Thoracic aorta (tissue), 2 donors: ENCODE measurements at places on chromosomes 2 and 18. TPM values are rescaled to one million over a fixed set of nuclear protein-coding genes. Genes with fewer than 3 reads are reported as not detected.

DNA sequence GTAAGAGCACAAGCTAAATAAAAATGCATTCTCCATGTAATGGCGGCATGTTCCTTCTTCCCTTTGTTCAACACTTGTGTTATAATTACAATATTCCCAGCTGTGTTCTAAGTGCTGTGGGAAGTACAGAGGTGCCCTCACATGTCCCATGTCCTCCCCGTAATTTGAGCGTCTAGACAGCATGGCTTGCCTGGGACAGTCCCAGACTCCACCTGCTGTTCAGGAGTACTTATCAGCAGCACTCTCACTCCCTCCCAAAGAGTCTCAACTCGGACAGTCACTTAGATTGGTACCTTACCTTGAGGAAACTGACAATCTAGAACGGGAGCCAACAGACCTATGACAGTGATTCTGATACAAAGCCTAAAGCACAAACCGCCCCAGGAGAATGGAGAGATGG is 370.5 kb downstream of the EIPR1 start:
- no peaks in the 10 kb centered on the region for H3K4me1 ChIP-seq
- H3K27me3 ChIP-seq, result no peaks in the 10 kb centered on the region
- no peak overlapping the region for H3K4me3 ChIP-seq
- H3K36me3 ChIP-seq, result no peaks in the 10 kb centered on the region
- H3K27ac ChIP-seq, result no peak overlapping the region

DNA sequence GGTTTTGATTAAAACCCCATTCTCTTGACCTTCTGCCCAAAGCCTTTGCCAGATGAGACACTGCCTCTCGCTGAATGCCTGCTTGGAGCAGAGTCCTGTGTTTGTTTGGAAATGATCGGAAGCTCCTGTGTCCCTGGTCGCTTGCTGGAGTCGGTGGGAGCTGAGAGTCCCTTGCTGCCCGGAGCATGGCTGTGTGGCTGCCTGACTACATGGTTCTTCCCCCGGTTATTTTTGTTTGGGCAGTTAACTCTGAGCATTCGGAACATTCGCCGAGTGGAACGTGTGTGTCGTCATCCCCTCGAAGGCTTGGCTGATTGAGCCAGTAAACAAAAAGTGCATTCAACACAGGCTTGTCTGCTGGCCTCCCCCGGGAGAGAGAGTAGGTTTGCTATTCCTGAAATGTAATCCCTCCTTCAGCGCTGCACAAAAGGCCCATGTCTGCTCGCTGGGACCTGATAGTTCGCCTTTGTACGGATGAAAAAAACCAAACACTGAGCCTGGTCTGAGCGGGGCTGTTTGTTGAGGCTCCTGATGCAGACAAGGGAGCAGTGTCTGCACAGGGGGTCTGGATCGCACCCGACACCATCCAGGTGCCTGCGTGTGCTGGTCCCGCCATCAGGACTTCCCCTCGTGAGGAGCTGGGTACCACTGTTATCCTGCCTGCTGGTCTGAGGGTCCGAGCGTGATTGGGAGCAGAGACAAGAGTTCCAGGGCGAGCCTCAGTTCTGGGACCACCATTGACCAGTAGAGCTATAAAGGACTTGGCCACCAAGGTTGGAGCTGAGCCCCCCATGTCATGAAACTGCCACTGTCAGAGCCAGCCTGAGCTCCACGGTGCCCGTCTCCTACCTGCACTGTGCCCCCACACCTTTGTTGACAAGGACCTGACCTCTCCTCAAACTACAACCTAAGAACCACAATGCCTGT is 83.8 kb downstream of the AGAP1 start:
- H3K4me1 ChIP-seq, result no peaks in the 10 kb centered on the region
- H3K27me3 ChIP-seq, result no peaks in the 10 kb centered on the region
- no peak overlapping the region for H3K4me3 ChIP-seq
- DNase-seq, result no peak

DNA sequence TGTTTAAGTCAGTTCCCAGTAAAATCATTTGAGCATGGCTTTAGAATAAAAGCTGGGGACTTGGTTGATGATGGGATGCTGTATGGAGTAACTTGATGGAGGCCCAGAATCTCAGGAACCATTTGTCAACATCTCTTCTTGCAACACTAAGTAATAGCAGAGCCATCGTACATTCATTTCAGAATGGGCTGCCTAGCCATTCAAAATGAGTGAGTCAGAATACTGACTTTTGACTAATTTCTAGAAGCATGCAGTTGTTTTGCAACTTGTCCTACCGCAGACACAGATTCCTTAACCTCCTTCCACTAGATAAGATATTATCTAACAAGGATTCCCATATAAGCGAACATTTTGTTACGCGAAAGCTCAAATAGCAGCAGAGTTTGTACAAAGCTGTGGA is 229.5 kb downstream of the CNTNAP5 start:
- H3K4me1 ChIP-seq, result no peaks in the 10 kb centered on the region
- H3K27me3 ChIP-seq, result no peaks in the 10 kb centered on the region
- no peak for DNase-seq
- no peak overlapping the region for H3K4me3 ChIP-seq
- H3K27ac ChIP-seq, result no peak overlapping the region

- H3K27ac ChIP-seq, result no peak overlapping the region
- DNase-seq, result no peak
- no peaks in the 10 kb centered on the region for H3K4me1 ChIP-seq
- H3K4me3 ChIP-seq, result no peak overlapping the region
- no peaks in the 10 kb centered on the region for H3K36me3 ChIP-seq
Measured at GRCh38 chr18:24127735-24128134, 11.1 kb upstream of the CABYR start.

GRCh38 chr2:128809880-128810279 is 491.2 kb upstream of the HS6ST1 start:
- no peak overlapping the region for H3K27ac ChIP-seq
- no peaks in the 10 kb centered on the region for H3K4me1 ChIP-seq
- no peak for DNase-seq
- H3K27me3 ChIP-seq, result no peaks in the 10 kb centered on the region
- no peak overlapping the region for H3K4me3 ChIP-seq

DNA sequence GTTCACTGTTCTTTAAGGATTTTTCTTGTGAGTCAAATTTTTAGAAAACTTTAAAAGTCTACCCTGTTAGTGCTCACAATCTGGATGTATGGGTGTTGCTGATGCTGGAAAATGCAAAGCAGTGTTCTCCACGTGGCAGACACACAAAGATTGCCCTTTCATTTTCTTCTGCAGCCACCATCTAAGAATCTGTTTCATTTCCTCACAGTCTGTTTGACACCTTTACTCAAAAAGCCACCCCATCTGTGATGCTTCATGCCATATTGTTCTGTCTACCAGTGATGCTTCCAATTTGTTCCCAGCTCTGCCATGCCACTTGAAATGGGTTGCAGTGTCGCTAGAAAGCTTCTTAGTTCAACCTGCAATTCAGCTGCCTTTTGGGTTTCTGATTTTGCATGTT is 464.2 kb upstream of the UBE2E3 start:
- no peaks in the 10 kb centered on the region for H3K27me3 ChIP-seq
- DNase-seq, result no peak
- H3K27ac ChIP-seq, result no peak overlapping the region
- no peaks in the 10 kb centered on the region for H3K4me1 ChIP-seq
- H3K4me3 ChIP-seq, result no peak overlapping the region

GRCh38 chr2:118183381-118183780 is 95.1 kb downstream of the INSIG2 start:
- H3K27me3 ChIP-seq, result no peaks in the 10 kb centered on the region
- no peaks in the 10 kb centered on the region for H3K36me3 ChIP-seq
- no peak overlapping the region for H3K27ac ChIP-seq
- H3K4me3 ChIP-seq, result no peak overlapping the region
- peaks cover 7% of the 10 kb centered on the region for H3K4me1 ChIP-seq

GRCh38 chr2:55430211-55430975 is 10.7 kb upstream of the CCDC88A start:
- no peak overlapping the region for H3K4me3 ChIP-seq
- no peaks in the 10 kb centered on the region for H3K27me3 ChIP-seq
- H3K36me3 ChIP-seq, result no peaks in the 10 kb centered on the region

DNA sequence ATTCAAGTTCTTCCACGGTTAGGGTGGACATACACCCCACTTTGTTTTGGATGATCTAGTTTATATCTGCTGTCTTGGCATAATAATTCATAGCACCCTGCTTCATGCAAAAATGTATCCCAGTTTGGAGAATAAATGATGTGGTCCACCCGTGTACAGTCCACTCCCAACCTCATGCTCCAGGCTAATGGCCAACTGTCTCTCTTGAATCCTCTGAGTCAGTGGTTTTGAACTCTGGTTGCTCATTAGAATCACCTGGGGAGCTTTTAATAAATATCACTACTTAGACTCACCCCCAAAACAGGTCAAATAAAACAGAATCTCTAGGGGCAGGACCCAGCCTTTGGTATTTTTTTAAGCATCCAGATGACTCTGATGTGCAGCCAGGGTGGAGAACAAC is 78.5 kb downstream of the SDC1 start:
- peaks cover 8% of the 10 kb centered on the region for H3K4me1 ChIP-seq
- no peaks in the 10 kb centered on the region for H3K36me3 ChIP-seq
- H3K27me3 ChIP-seq, result no peaks in the 10 kb centered on the region

DNA sequence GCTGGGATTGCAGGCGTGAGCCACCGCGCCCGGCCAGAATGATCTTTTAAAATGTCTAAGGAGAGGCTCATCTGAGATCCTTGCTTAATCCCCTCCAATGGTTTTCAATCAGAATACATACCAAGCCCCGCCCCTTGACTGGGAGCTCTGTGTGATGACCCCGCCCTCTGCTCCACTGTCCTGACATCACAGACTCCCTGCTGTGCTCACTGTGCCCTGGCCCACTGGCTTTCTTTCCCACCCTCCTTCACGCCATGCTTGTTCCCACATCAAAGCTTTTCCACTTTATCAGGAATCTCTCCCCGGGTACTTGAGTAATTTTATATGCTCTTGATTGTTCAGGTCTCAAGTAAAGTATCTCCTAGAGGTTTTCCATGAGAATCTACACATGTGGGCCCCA is 762.3 kb upstream of the ID2 start:
- no peaks in the 10 kb centered on the region for H3K4me1 ChIP-seq
- H3K27ac ChIP-seq, result no peak overlapping the region
- H3K36me3 ChIP-seq, result no peaks in the 10 kb centered on the region
- H3K4me3 ChIP-seq, result no peak overlapping the region
- no peak for DNase-seq

Gene RGPD3
- 0.27 TPM for total RNA-seq

Gene MSH6
- total RNA-seq, result 22.6 TPM

Gene LHCGR
- total RNA-seq, result not detected

Gene FBXO36
- total RNA-seq, result 1.7 TPM
